ENCODE measurements at places on chromosomes 11 and 22.

- peaks cover 44% of the 10 kb centered on the region for H3K4me1 ChIP-seq
- no peak for DNase-seq
- no peak overlapping the region for H3K4me3 ChIP-seq
- H3K27ac ChIP-seq, result no peak overlapping the region
Observed at GRCh38 chr11:16899708-16900303, 114.4 kb downstream of the PLEKHA7 start.

DNA sequence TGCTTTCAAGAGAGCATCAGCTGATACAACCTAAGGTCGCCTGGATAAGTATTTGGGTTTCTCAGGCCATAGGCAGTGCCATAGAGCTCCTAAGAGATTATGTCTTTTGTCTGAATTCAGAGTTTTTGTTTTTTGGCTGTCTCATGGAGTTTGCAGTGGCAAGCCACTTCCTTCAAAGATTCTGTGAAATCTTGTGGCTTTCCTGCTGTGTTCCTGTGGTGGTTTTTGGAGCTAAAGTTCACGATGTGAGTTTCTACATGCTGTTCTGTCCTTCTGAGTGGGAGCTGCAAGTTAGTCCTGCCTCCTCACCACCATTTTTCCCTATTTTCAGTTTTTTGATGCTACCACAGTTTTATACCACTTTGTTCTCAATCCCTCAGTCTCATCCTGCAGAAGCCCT is 111.4 kb downstream of the COMMD9 start:
- DNase-seq, result no peak
- no peak overlapping the region for H3K4me3 ChIP-seq
- no peaks in the 10 kb centered on the region for H3K27me3 ChIP-seq
- no peaks in the 10 kb centered on the region for H3K36me3 ChIP-seq
- H3K27ac ChIP-seq, result no peak overlapping the region

DNA sequence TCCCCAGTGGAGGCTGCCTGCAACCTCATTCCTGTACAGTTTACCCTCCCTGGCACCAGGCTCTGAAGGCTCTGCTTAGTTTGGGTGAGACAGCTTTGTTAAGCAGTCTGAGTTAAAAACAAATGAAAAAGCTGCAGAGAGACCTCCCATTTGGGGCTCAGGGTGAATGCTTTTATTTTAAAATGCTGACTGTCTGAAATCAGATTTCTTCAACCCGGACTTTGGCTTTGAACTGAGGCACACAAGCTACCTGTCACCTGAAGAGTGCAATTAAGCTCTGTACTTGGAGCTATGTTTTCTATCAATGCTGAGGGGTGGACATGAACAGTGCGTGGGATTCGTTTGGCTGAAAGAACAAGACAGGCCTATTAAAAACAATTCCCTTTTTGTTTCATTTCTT is 217.5 kb upstream of the SORL1-AS1 start:
- no peaks in the 10 kb centered on the region for H3K36me3 ChIP-seq
- H3K4me1 ChIP-seq, result no peaks in the 10 kb centered on the region
- no peak overlapping the region for H3K4me3 ChIP-seq
- H3K27ac ChIP-seq, result no peak overlapping the region
- no peak for DNase-seq
- H3K27me3 ChIP-seq, result no peaks in the 10 kb centered on the region

GRCh38 chr22:22181341-22181850 is 63.2 kb upstream of the VPREB1 start:
- DNase-seq, result no peak
- peaks cover 100% of the 10 kb centered on the region for H3K27me3 ChIP-seq
- H3K27ac ChIP-seq, result no peak overlapping the region
- H3K4me3 ChIP-seq, result no peak overlapping the region

DNA sequence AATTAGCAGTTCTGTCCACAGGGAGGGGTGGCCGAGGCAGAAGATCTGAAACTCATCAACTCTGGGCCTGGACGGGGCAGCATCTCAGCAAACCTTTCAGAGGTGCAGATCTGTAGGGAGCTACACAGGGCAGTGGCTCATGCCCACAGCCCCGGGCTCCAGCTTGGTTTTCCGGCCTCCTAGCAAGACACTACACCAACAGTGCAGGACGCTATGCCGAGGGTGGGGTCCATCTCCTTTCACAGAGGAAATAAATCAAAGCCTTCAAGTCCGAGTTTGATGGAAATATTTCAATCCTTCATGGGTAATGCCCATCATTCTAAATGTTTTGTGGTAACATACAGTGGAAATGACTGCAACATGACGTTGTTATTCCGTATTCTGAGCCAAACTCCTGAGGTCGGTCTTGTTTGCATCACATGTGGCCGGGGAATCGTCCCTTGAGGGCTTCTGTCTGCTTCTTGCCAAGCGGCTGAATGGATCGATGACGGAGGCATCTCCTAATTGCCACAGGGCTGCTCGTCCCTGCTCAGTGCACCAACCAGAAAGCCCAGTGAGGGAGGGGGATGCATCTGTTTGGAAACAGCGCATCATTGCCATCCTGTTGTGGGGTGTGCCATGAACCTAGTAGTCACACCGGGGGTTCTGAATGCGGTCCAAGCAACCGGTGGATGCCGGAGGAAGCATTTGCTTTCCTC is 30.0 kb downstream of the LINC01488 start:
- DNase-seq, result no peak
- no peaks in the 10 kb centered on the region for H3K4me1 ChIP-seq
- H3K36me3 ChIP-seq, result no peaks in the 10 kb centered on the region
- H3K27me3 ChIP-seq, result no peaks in the 10 kb centered on the region
- no peak overlapping the region for H3K4me3 ChIP-seq

- no peak for DNase-seq
- no peaks in the 10 kb centered on the region for H3K27me3 ChIP-seq
- no peaks in the 10 kb centered on the region for H3K36me3 ChIP-seq
- H3K4me3 ChIP-seq, result no peak overlapping the region
- H3K27ac ChIP-seq, result no peak overlapping the region
Observed at GRCh38 chr11:96033599-96033998, 109.7 kb upstream of the MTMR2 start.

- H3K4me1 ChIP-seq, result no peaks in the 10 kb centered on the region
- no peak overlapping the region for H3K27ac ChIP-seq
- H3K27me3 ChIP-seq, result no peaks in the 10 kb centered on the region
- no peak overlapping the region for H3K4me3 ChIP-seq
Observed at GRCh38 chr11:61731952-61732675, 20.3 kb upstream of the MYRF start.

DNA sequence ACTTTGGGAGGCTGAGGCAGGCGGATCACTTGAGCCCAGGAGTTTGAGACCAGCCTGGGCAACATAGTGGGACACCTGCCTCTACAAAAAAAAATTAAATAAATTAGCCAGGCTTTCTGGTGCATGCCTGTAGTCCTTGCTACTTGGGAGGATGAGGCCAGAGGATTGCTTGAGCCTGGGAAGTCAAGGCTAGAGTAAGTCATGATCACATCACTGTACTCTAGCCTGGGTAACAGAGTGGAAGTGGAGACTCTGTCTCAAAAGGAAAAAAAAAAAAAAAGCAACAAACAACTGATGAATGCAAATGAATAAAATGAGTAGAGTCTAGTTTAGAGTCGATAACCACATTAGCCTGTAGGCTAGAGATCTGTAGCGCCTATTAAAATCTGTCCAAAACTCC is 3.9 kb upstream of the BCL2L13 start:
- H3K27me3 ChIP-seq, result no peaks in the 10 kb centered on the region
- H3K27ac ChIP-seq, result no peak overlapping the region
- H3K4me3 ChIP-seq, result no peak overlapping the region
- peaks cover 4% of the 10 kb centered on the region for H3K4me1 ChIP-seq

DNA sequence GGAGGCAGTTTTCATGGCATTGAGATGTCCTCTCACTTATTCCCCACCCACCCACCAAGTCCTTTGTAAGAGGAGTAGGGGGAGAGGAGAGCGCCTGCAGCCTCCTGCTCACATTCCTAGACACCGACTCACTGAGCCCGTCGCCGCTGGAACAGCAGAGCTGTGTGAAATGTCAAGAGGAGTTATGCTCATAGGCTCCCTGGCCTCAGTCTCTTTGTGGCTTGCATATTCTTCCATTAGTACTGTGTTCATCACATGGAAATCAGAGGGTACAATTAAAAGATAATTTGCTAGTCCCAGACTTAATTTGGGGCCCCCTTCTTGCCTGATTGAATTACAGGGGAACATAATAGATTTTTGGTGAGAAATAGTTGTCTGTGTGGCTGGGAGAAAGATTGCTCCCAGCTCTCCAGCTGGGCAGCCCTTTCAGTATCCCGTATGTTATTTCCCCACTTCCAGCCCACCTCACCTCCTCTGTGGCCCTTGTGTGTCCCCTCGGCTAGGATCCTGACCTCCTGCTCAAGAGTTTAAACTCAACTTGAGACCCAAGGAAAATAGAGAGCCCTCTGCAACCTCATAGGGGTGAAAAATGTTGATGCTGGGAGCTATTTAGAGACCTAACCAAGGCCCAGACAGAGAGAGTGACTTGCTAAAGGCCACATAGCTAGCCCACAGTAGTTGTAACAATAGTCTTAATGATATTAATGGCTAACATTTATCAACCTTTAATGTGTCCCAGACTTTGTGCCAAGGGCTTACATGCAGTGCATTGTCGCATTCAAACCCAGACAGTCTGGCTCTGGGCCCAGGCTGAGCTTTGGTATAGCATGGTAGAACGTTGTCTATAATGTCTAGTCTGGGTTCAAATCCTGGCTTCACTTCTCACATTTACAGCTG is 32.2 kb downstream of the LIMK2 start:
- no peaks in the 10 kb centered on the region for H3K27me3 ChIP-seq
- H3K27ac ChIP-seq, result peak overlapping the region; percentile 81
- no peaks in the 10 kb centered on the region for H3K36me3 ChIP-seq
- peaks cover 25% of the 10 kb centered on the region for H3K4me1 ChIP-seq

- DNase-seq, result no peak
- H3K4me1 ChIP-seq, result no peaks in the 10 kb centered on the region
- no peaks in the 10 kb centered on the region for H3K36me3 ChIP-seq
- no peak overlapping the region for H3K27ac ChIP-seq
- no peaks in the 10 kb centered on the region for H3K27me3 ChIP-seq
Observed at GRCh38 chr22:33931406-33931805, 11.1 kb upstream of the LARGE1 start.

- no peaks in the 10 kb centered on the region for H3K27me3 ChIP-seq
- DNase-seq, result no peak
- no peak overlapping the region for H3K4me3 ChIP-seq
Observed at GRCh38 chr11:116642902-116643301, 129.9 kb downstream of the BUD13 start.

- H3K27me3 ChIP-seq, result peaks cover 83% of the 10 kb centered on the region
- H3K36me3 ChIP-seq, result no peaks in the 10 kb centered on the region
- H3K27ac ChIP-seq, result no peak overlapping the region
- peaks cover 23% of the 10 kb centered on the region for H3K4me1 ChIP-seq
Observed at GRCh38 chr11:128695539-128696221, 1.8 kb downstream of the FLI1 start.

- no peaks in the 10 kb centered on the region for H3K4me1 ChIP-seq
- H3K36me3 ChIP-seq, result peaks cover 7% of the 10 kb centered on the region
- H3K4me3 ChIP-seq, result no peak overlapping the region
- DNase-seq, result no peak
- H3K27me3 ChIP-seq, result no peaks in the 10 kb centered on the region
Observed at GRCh38 chr11:78069465-78069864, 5.8 kb downstream of the THRSP start.

DNA sequence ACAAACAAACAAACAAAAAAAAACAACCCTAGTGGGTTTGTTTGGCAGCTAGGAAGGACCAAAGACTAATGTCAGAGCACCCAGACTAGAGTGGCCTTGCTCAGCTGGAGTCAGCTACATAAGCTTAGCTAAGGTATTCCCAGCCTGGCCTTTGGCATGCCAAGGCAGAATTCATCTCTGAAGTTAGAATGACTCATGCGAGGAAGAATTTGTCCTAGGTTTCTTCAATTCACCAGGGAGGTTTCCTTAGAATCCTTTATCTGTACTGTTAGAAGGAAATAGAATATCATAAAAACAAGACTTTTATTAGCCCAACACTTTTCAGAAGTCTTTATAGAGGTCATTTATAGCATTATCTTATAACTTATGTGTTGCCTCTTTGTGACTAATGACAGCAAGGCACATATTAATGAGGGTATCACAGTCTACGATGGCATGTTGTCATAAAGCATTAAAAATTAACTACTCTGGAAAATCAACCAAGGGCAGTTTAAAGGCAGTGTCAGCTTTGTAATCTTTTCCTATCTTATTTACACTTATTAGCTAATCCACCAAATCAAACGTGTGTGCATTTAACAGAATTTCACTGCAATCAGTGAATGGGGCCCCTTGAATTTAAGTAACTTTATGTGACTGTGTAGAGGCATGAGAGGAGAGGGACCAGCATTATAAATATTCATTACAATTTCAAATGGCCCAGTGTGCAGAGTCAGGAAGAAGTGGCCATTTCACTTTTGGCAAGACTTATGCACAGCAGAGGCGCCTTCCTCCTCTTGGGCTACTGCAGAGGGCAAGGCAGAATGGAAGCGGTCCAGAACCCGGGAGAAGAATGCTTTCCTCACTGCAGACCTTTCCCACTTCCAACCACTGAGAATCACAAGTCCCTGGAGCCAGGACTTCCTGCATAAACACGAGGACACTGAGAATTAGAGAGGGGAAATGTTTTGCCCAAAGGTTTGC is 36.3 kb downstream of the SLC5A1 start:
- no peaks in the 10 kb centered on the region for H3K27me3 ChIP-seq
- DNase-seq, result peak; percentile 67
- no peak overlapping the region for H3K27ac ChIP-seq
- no peaks in the 10 kb centered on the region for H3K4me1 ChIP-seq
- H3K4me3 ChIP-seq, result no peak overlapping the region

DNA sequence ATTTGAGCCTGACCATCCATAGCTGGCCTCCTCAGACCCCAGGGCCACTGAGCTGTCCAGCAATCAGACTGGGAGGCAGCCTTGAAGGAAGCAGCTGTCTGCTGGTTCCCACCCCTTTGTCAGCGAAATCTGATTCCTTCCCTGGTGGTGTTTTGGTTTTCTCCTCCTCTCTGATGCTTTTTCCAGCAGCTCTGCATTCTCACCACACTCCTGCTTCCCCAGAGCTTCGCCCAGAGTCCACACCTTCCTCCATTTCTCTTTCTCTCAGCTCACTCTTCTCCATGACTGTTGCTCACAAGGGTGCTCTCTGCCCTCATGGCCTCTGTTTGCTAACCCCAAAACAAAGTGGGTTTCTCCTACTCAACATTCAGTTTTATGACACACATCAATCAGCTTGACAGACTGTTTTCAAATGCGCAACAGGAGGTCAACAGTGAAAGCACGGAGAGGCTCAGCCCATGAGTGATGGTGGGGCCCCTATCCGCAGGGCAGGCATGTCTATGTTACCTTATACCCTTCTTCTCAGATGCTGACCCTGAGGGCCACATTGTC is 130.6 kb upstream of the MTNR1B start:
- H3K4me1 ChIP-seq, result peaks cover 7% of the 10 kb centered on the region
- no peak overlapping the region for H3K27ac ChIP-seq
- no peaks in the 10 kb centered on the region for H3K27me3 ChIP-seq
- DNase-seq, result peak; percentile 61
- H3K36me3 ChIP-seq, result peaks cover 6% of the 10 kb centered on the region

- H3K27me3 ChIP-seq, result no peaks in the 10 kb centered on the region
- peak overlapping the region; percentile 98 for H3K27ac ChIP-seq
- peak; percentile 73 for DNase-seq
- peak overlapping the region; percentile 62 for H3K4me3 ChIP-seq
- no peaks in the 10 kb centered on the region for H3K36me3 ChIP-seq
- peaks cover 17% of the 10 kb centered on the region for H3K4me1 ChIP-seq
Observed at GRCh38 chr11:57763568-57763967, 2.0 kb downstream of the CTNND1 start.

Data from GM23338 (cell line).